Suprapubic skin (tissue), 4 donors: ENCODE measurements at places on chromosomes 4 and X.

- H3K27ac ChIP-seq: no peak overlapping the region
- H3K4me3 ChIP-seq: no peak overlapping the region
- no peaks in the 10 kb centered on the region for H3K36me3 ChIP-seq
- DNase-seq: no peak
Measured at GRCh38 chrX:85836868-85837267, 210.5 kb downstream of the CHM start.

DNA sequence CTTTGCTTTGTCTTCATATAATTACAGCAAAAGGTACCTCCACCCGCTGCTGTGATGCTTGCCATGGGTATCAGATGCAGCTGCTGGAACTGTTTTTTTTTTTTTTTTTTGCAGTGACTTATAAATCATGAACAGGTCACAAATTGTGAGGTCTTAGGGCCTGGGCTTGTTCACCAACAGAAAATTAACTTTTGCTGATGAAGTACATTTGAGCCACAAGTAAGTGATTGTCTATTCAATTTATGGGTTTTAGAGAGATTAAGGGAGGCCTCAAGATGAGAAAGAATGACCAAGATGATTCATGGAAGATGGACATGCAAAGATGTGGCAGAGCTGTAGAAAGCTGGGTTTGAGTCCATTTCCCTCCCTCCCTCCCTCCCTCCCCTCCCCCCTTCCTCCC, 18.0 kb upstream of the GBA3 start:
- no peak overlapping the region for H3K27ac ChIP-seq
- peaks cover 3% of the 10 kb centered on the region for H3K4me1 ChIP-seq
- no peak overlapping the region for H3K4me3 ChIP-seq
- DNase-seq: no peak
- no peaks in the 10 kb centered on the region for H3K27me3 ChIP-seq

GRCh38 chrX:443536-444210, 57.0 kb upstream of the PPP2R3B start:
- H3K36me3 ChIP-seq: no peaks in the 10 kb centered on the region
- no peak overlapping the region for H3K4me3 ChIP-seq
- H3K27me3 ChIP-seq: peaks cover 10% of the 10 kb centered on the region
- no peak overlapping the region for H3K27ac ChIP-seq
- H3K4me1 ChIP-seq: no peaks in the 10 kb centered on the region

- no peaks in the 10 kb centered on the region for H3K4me1 ChIP-seq
- no peaks in the 10 kb centered on the region for H3K36me3 ChIP-seq
- DNase-seq: no peak
- no peak overlapping the region for H3K4me3 ChIP-seq
- H3K27ac ChIP-seq: no peak overlapping the region
- no peaks in the 10 kb centered on the region for H3K27me3 ChIP-seq
Measured at GRCh38 chrX:130561930-130562329, 160.1 kb downstream of the RBMX2 start.

GRCh38 chr4:146095091-146095690, 80.3 kb upstream of the LSM6 start:
- no peaks in the 10 kb centered on the region for H3K27me3 ChIP-seq
- H3K27ac ChIP-seq: no peak overlapping the region
- H3K4me1 ChIP-seq: no peaks in the 10 kb centered on the region
- DNase-seq: no peak
- no peak overlapping the region for H3K4me3 ChIP-seq
- H3K36me3 ChIP-seq: no peaks in the 10 kb centered on the region

- DNase-seq: no peak
- H3K27ac ChIP-seq: no peak overlapping the region
- no peak overlapping the region for H3K4me3 ChIP-seq
- no peaks in the 10 kb centered on the region for H3K27me3 ChIP-seq
Measured at GRCh38 chrX:41561045-41561444, 113.9 kb downstream of the NYX start.

DNA sequence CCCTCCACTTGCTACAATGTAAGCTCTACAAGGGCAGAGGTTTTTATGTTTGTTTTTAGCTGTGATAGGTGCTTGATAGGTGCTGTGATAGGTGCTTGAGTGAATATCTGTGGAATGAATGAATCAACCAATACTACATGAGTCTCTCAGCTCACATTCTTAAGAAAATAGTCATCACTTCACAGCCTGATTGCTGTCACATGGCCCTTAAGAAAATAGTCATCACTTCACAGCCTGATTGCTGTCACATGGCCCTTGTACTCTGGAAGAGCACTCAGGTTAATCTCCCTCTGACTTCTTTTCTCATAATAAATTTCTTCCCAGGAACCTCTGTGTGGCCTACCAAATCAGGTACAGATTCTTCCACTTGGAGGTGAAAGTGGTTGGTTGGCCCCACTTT, 335.2 kb downstream of the TENM3 start:
- no peak overlapping the region for H3K27ac ChIP-seq
- H3K36me3 ChIP-seq: no peaks in the 10 kb centered on the region
- no peaks in the 10 kb centered on the region for H3K4me1 ChIP-seq
- no peaks in the 10 kb centered on the region for H3K27me3 ChIP-seq

DNA sequence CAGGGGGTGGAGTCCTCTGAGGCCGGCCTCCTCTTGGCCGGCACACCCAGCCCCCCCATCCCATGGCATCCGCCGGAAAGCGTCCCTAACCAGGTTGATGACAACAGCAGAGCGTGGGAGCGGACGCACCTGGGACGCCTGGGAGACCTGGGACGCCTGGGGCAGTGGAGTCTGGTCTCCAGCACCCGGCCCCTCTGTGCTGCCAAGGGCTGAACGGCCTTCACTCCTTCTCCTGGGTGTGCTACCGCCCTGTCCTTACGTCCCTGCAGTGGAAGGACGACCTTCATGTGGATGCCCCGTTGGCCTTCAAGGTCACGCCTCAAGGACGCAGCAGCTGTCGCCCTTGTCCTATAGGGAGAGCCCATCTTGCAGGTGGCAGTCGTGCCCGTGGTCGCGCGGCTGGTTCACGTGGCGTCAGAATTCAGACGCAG, 26.9 kb downstream of the NKX1-1 start:
- H3K27ac ChIP-seq: no peak overlapping the region
- H3K4me3 ChIP-seq: no peak overlapping the region
- DNase-seq: no peak
- peaks cover 72% of the 10 kb centered on the region for H3K36me3 ChIP-seq
- no peaks in the 10 kb centered on the region for H3K4me1 ChIP-seq
